Nucleus accumbens (tissue), 56 donors: ENCODE measurements at places on chromosomes 13 and 19.
A peak's percentile ranks its signal among the peaks of the same experiment; 100 is the strongest.

- peak; percentile 52 for DNase-seq
Measured at GRCh38 chr19:12778017-12778904, 2.9 kb upstream of the HOOK2 start.

- DNase-seq = no peak
Measured at GRCh38 chr19:1298235-1298634, 12.6 kb downstream of the EFNA2 start.

DNA sequence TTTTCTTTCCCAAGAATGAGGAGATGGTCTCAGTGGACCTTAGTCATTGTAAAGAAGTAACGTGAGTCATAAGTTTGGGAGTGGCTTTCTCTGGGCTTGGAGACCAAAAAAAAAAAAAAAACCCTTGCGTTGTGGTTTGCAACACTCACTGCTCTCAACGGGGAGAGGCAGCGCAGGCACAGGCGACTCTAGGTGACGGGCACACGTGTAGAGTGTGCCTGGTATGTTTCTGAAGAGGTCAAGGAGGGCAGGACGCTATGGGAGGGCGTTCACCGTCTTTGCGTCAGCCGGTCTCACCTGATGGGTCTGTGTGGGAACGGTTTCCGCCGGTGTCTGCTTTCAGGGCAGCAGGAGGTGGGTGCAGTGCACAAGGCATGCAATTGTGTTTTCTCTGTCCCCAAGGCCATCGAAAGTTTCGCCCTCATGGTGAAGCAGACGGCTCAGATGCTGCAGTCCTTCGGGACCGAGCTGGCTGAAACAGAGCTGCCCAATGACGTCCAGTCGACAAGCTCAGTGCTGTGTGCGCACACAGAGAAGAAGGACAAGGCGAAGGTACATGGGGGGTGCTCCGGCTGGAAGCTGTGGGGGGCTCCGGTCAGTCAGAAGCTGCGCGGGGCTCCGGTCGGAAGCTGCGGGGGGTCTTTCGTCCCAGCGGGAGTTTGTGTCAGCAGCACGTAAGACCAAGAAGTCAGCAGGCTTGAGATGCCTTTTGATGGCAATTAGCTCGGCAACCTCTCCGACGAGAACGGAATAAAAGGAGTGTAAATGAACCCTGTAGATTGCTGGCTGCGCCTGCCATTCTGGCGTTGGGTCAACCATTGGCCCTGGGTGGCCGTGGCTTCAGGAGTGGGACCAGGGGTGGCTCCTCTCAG is 40.8 kb upstream of the F7 start:
- no peak for DNase-seq

GRCh38 chr19:17499648-17500446 is 11.6 kb upstream of the PGLS start:
- no peak for DNase-seq

DNA sequence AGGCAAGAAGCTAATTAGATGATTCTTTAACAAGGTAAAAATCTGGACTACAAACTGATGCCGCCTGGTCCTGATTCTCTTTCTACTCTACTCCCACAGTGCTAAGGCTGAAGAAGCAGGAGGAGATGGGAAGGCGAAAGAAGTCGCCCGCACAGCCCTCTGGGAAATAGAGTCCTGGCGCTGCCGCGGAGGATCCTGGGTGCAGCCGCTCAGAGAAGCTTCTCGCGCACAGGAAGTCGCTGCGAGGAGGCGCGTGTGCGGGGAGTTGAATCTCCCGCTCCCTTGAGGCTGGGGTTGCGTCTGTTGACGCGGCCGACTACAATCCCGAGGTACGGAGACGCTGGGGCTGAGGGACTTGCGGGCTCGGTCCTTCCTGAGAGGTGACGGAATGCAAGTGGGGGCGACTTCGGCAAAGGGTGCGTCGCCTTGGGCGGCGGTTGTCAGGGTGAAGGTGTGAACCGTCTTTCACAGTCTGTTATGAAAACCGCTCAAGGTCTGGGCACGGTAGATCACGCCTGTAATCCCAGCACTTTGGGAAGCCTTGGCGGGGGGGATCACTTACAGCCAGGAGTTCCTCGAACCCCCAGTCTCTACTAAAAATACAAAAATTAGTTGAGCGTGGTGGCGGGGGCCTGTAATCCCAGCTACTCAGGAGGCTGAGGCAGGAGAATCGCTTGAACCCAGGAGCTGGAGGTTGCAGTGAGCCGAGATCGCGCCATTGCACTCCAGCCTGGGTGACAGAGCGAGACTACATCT is at the start of gene ZNF473:
Gene ZNF473 (plus strand): TSS at position 212 of the 756 bp plus-strand sequence. CDS start 5,078 bp downstream, outside the sequence.
- peak; percentile 97 for DNase-seq

GRCh38 chr19:5857203-5858081 is 6.2 kb upstream of the FUT3 start:
- no peak for DNase-seq

DNA sequence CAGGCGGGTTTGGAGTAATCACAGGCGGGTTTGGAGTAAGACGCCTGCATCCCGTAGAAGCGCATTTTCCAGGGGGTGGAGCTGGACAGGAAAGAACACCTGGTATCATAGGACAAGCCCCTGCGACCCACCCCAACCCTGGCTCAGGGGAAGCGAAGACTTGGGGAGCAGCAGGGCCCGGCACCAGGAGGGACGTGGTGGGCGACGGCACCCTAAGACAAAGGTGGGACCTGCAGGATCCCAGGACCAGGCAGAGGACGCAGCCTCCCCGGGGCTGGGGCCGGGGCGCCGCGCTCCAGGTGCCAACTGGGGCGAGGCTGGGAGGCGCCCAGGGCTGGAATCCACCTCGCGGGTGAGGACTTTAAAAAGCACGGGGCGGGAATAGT is 520 bp downstream of the ZNF600 start:
- DNase-seq = no peak

- DNase-seq = peak; percentile 63
Measured at GRCh38 chr19:14561847-14562351, 10.0 kb downstream of the NDUFB7 start.

- peak; percentile 58 for DNase-seq
Measured at GRCh38 chr19:459724-460511, 915 bp downstream of the SHC2 start.

GRCh38 chr19:49889687-49890348 is 6.9 kb downstream of the IL4I1 start:
- peak; percentile 29 for DNase-seq

- no peak for DNase-seq
Measured at GRCh38 chr19:47510516-47511127, 4.2 kb downstream of the NAPA start.

- no peak for DNase-seq
Measured at GRCh38 chr13:112779856-112780604, 90.2 kb downstream of the ATP11A start.

GRCh38 chr19:49343123-49343522 is 7.9 kb downstream of the CD37 start:
- DNase-seq = no peak

DNA sequence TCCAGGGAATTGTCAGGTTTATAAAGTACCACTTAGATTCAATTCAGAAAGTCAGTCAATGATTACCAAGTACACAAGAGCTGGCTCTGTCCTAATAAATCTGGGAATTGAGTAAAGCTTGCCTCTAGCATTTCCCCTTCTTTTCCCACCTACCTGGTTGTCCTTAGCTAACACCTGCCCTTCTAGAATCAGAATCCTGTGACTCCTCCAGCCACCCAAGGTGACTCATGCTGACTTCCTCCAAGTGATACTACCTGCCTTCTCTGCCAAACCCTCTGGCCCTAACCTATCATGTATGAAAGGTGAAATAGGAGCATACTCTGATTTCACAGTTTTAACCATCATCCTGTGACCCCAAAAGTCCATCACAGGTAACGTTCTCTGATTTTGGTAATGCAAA is 151.2 kb downstream of the DIAPH3 start:
- DNase-seq = no peak

DNA sequence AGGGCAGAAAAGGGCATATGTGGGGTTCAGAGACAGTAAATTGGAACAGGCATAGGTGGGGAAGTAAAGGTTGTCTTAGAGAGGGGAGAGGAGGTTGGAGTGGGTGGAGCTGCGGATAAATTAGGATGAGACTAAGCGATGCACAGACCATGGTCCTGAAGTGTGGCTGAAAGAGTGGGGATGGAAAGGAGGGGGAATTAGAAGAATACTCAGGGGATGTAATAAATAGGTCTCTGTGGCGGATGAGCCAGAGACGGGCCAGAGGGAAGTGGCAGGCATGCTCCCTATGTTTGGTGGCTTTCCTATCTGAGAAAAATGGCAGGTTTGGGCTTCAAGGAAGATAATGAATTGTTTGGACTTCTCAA is 123.4 kb downstream of the OLFM4 start:
- no peak for DNase-seq

GRCh38 chr13:20988909-20989655 is 72.3 kb downstream of the LATS2 start:
- no peak for DNase-seq

DNA sequence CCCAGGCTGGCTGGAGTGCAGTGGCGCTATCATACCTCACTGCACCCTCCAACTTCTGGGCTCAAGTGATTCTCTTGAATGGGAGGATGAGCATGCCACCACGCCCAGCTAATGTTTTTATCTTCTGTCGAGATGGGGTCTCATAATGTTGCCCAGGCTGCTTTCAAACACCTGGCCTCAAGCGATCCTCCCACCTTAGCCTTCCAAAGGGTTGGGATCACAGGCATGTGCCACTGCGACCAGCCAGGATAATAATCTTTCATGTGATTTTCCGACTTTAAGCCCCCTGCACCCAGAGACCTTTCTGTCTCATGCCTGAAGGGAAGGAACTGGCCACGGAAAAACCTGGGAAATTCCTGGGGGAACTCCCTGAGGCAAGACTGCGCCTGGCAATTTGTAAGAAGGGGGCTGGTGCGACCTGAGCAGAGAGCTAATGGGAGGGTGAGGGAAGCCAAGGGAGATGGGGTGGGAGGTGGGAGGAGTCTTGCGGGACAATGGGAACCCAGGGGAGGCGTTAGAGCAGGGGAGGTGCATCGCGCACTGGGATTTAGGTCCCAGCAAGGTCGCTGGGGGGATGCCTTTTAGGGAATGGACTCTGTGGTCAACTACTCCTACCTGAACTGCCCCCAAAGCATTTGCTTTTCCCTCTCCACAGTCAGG is 1.2 kb upstream of the CCDC124 start:
- no peak for DNase-seq

DNA sequence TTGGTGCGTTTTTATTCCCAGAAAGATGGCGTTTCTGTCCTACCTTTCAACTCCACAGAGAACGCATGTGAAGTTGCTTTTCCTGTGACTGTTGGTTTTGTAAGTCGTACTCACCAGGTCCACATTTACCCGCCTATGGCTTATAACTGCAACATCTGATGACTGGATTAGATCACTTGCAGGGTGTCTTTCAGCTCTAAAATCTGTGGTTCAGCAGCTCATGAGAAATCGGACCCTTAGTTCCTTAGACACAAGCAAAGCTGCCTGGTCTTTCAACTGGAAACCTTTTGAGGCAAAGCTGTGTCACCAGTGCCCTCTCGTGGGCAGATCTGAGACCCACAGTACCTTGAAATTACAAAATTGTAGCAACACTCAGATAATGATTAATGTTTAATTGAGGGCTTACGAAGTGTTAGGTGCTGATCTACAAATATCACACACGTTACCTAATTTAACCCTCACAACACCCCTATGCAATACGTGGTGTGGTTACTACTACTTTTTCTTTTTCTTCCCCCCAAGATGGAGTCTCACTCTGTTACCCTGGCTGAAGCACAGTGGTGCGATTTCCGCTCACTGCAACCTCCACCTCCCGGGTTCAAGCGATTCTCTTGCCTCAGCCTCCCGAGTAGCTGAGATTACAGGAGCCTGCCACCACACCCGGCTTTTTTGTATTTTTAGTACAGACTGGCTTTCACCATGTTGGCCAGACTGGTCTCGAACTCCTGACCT is 65.4 kb downstream of the RUBCNL start:
- no peak for DNase-seq

DNA sequence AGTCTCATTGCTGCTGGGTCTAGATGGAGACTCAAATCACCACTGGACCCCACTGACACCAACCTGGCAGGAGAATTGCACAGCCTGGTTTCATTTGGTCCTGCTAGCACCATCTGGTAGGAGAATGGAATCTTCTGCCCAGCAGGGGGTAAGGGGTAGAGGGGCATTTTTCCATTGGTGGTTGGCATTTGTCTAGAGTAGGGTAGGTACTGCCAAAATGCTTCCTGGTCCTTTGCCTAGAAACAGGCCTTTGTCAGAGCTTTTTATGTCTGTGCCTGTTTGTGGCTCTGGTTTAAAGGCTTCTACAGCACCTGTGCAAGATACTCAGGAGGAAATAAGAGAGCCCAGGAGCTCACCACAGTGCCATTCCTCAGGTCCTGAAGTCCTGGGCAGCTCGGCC is 121.3 kb downstream of the KCTD12 start:
- no peak for DNase-seq

GRCh38 chr13:22933571-22934181 is 247.1 kb upstream of the SGCG start:
- DNase-seq = no peak

- DNase-seq = no peak
Measured at GRCh38 chr13:48429886-48430285, 17.0 kb upstream of the LPAR6 start.

- no peak for DNase-seq
Measured at GRCh38 chr13:32581177-32581786, 5.0 kb upstream of the PDS5B start.

DNA sequence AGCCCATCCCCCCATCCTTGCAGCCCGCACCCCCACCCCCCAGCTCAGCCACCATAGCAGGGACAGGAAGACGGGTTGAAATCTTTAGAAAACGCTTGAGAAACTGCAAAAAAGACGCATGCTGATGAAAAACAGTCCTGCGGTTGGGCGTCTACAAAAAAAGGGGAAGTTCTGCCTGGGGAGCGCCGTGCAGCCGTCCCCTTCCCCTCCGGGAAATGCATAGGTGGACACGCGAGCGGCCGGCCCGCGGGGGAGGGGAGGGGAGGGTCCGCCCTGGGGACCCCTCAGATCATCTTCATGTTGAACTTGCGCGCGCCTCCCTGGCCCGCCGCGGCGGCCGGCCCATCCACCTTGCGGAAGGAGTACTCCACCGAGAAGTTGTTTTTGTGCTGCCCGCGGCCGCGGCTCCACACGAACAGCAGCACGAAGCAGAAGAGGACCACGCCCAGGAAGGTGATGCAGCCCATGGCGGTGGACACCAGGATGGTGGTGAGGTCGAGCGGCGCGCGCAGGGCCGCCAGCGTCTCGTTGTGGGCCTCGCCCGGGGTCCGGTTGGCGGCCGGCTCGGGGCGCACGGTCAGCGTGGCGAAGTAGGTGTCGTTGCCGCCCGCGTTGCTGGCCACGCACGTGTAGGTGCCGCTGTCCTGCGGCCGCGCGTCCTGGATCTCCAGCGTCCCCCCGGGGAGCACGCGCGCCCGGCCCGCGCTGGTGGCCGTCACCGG is 7.9 kb upstream of the PEAK3 start:
- no peak for DNase-seq

DNA sequence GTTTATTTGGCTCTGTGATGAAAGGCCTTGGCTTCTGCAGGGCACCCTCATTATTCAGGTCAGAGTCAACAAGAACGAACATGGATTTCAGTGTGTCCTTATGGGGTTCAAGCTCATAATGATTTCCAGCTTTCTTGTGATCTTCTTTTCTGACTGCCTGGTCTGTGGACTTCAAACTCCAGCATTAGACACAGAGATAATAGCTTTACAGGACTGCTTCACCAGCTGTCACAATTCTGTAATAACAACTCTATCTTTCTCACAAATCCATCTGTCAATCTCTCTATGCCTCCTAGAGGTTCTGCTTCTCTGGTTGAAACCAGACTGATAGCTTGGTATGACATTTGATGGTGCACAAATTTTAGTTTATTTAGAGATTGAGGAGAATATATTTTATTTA is 13.1 kb upstream of the SLITRK6 start:
- DNase-seq = no peak
